ENCODE measurements at places on chromosomes 2 and 18. TPM values are rescaled to one million over a fixed set of nuclear protein-coding genes. Genes with fewer than 3 reads are reported as not detected.

SERPINB3 gene
- not detected for total RNA-seq

RAB6C gene
- not detected for total RNA-seq

RIT2 gene
- total RNA-seq: not detected

IHH gene
- not detected for total RNA-seq

SERTAD2 gene
- 11.6 TPM for total RNA-seq

AGXT gene
- not detected for total RNA-seq

CNRIP1 gene
- total RNA-seq: 15.1 TPM

NGEF gene
- 0.98 TPM for total RNA-seq

ANKRD44 gene
- 6.5 TPM for total RNA-seq

NOSTRIN gene
- total RNA-seq: not detected

ACMSD gene
- not detected for total RNA-seq

PFN4 gene
- total RNA-seq: 1.1 TPM

DLGAP1 gene
- 9.1 TPM for total RNA-seq

SCN9A gene
- total RNA-seq: 1.8 TPM

ELOA2 gene
- not detected for total RNA-seq
